ENCODE measurements at places on chromosomes 12 and 14.

DNA sequence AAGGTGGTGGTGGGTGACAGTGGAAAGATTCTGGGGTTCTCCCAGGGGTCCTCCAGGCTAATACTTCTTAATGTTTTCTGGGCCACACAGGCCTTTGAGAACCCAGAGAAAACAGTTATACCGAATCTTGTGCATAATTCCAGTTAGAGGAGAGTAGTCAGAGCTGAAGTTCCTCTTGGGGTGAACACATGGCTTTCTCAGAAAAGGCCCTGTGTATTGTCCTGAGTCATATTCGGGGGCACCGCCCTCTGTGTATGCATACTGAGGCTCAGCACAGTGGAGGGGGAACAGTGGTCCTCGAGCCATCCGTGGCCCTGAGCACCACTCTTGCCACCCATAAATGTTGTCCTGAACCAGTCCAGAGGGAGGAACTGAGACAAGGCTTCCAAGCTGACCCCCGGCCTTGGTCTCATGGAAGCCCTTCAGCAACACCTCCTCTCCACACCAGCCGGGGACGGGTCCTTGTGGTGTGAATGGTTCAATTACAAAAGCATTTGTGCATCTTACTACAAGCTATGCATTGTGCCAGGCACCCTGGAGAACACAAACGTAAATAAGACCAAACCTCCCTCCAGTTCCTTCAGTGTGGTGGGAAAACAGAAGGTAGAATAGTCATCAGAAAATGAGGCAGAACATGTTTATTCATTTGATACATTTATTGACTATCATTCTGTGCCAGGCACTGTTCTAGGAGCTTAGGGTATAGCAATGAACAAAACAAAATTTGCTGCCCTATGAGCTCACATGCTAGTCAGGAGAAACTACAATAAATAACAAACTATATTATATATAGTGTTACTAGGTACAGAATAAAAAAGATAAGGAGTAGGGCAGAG is 9.9 kb downstream of the DHRS2 start:
- no peak for DNase-seq

DNA sequence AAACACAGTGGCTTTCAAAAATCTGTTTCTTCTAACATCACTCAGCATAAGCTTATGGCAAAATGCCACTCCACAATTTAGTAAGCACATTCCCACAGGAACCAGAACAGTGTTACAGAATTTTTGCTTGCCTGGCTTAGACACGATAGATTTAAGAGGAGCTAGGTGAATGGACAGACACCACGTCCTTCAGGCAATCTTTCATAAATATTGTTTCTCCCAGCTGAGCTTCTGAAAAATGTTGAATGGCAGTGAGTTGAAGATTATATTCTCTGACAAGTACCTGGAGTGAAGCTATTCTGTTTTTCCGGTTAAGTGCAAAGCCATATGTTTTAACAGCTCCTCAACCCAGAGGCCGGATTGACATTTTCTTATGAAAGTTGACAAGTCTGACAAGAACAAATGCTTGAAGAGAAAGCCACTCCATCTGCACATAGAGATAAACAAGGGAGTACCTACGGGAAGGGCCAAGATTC is 102.0 kb downstream of the FSCB start:
- no peak for DNase-seq

- DNase-seq, result no peak
These were observed 41.9 kb downstream of the ATP23 start for GRCh38 chr12:57983146-57983857.

GRCh38 chr12:118063576-118064391 is 2.8 kb upstream of the WSB2 start:
- DNase-seq, result no peak

- no peak for DNase-seq
These were observed 581.1 kb upstream of the MGAT4C start for GRCh38 chr12:86837246-86837645.

GRCh38 chr14:56482310-56482911 is 97.2 kb upstream of the TMEM260 start:
- DNase-seq, result no peak

DNA sequence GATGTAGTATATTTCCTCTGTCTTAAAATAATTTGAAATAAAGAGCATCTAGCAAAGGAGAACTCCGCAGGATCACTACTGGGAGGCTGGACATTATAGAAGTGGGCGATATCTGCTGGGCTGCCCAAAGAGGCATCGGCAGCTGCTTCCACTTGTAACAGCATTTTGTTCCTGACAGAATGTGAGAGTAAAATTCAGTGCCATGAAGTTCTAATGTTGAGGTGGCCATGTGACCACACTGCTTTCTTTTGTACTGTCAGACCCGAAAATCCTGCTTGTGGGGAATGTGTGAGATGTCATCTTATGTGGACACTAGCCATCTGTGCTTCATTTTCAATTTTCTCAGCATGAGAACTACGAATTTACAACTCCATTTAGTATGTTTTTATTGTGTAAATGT is 151.9 kb downstream of the ACSS3 start:
- DNase-seq, result no peak

- peak; percentile 18 for DNase-seq
These were observed 1.3 kb downstream of the TRIM9 start for GRCh38 chr14:51093371-51094281.

- DNase-seq, result no peak
These were observed 34.4 kb upstream of the NDUFA12 start for GRCh38 chr12:95037906-95038305.

DNA sequence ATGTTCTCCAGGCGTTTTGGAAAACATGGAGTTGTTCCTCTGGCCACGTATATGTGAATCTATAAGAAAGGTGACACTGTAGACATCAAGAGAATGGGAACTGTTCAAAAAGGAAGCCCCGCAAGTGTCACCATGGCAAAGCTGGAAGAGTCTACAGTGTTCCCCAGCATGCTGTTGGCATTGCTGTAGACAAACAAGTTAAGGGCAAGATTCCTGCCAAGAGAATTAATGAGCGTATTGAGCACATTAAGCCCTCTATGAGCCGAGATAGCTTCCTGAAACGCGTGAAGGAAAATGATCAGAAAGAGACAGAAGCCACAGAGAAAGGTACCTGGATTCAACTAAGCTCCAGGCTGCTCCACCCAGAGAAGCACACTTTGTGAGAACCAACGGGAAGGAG is 92.5 kb upstream of the EIF5 start:
- DNase-seq, result no peak

DNA sequence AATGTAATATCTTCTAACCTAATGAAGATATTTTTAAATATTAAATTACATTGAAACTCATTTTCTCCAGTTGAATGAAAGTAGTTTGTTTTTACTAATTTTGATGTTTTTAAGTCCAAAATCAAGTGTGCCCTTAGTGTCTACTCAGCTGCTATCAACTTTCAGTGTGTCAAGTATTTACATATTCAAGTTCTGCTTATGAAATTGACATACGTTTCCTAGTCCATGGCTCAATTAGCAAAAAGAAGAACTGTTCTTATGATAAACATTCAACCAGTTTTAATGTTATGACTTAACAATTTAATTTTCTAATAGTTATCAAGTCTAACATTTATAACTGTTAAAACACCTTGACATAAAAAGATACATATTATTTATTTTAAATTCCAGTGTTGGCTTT is 137.1 kb downstream of the DUSP6 start:
- no peak for DNase-seq

DNA sequence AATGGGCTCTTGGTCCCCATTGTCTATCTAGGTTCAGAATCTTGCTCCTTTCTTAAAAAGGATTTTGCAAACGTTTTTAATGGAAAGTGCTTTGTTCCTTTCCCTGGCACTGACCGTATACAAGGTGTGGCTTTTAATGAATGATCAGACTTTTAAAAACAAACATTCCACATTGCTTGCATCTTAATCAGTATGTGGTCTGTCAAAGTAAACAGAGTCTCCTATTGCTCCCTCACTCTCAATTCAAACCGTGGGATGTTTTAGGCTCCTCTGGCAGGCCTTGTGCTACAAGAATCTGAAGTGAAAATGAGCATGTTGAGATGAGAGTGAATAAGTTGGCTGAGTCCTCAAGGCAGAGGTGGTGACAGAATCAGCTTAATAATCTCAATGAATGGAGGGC is 107.0 kb downstream of the VRK1 start:
- no peak for DNase-seq

DNA sequence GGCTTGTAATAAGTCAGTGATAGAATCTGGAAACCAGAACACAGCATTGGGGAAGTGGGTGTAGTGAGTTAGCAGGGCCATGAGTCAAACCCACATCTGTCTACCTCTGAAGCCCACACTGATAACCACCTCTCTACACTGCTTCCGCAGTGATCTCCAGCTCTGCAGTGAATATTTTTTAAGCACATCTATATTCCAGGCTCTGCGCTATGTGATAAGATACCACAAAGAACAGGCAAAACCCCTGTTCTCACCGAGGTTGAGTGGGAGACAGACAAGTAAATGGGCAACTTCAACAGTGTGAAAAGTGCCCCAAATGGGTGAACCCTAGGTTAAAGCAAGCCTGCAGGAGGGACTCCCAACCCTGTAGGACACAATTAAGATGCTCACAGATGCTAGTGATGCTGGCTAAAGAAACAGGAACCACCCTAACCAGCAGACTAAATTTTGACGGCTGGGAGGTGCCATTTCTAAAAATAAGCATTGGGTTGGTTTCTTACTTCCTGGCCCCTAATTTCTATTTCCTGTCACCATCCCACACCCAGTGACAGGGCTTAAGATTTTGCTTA is 375.0 kb downstream of the DPF3 start:
- DNase-seq, result peak; percentile 41

- DNase-seq, result no peak
These were observed 268.8 kb upstream of the BTG1 start for GRCh38 chr12:92414170-92415070.

All from stimulated activated CD4-positive, alpha-beta T cell treated with anti-CD3 and anti-CD28 coated beads, Interleukin-2, amount 100 ng/mL, for 4 hours (primary cell).